ENCODE measurements at places on chromosomes 2 and 18.

- DNase-seq, result no peak
Measured at GRCh38 chr2:232138441-232138840, 176.9 kb downstream of the DIS3L2 start.

DNA sequence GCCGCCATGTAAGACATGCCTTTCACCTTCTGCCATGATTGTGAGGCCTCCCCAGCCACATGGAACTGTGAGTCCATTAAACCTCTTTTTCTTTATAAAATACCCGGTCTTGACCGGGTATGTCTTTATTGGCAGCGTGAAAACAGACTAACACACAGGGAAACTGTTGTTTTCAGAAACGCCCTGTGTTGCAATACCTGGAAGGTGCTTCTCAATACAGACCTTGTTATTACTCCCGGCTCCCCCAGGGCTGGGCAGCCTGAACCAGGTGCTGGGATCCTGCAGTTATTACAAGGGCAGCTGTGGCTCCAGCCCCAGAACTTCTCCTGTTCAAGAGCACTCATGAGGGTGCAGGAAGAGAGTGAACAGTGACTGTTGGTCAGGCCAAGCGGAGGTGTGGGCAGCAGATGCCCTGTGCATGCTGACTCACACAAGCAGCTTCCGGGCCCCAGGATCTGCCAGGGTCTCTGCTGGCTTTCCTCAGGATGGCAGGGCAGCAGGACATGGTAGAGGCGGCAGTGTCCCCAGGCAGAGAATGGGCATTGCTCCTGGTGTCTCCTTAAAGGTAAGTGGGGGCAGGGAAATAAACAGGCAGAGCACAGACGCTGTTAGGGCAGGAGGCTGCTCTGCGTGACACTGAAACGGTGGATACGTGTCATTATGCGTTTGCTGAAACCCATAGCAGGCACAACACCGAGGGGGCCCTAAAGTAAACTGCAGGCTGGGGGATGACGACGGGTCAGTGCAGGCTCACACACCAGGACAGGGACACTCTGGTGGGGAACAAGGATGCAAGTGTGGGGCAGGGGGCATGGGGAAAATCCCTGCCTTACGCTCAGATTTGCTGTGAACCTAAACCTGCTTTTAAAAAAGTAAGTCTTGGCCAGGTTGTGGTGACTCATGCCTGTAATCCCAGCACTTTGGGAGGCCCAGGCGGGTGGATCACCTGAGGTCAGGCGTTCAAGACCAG is 89.1 kb downstream of the NDUFA10 start:
- no peak for DNase-seq

GRCh38 chr2:234136461-234136860 is 86.0 kb downstream of the SPP2 start:
- no peak for DNase-seq

DNA sequence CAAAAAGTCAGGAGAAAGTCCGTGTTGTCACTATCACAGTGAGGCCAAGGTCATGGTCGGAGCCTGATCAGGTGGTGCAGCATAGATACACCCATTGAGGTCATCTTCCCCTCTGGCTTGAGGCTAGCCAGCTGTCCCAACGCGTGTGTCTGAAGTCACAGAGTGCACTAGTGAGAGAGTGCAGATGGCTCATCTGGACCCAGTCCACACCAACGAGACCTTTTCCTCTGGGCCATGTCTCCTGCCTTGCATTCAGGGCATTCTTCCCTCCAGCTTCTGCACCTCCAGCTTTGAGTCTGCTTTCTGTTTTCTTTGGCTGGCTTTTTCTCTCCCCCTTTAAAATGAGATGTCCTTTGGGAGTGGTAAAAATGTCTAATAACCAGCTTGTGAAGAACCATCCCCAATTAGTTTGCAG is 146.9 kb downstream of the TDRD15 start:
- DNase-seq, result no peak

- no peak for DNase-seq
Measured at GRCh38 chr18:5464251-5464650, 79.5 kb downstream of the EPB41L3 start.

- no peak for DNase-seq
Measured at GRCh38 chr2:20052861-20053281, 1.4 kb upstream of the LAPTM4A start.

- no peak for DNase-seq
Measured at GRCh38 chr2:157726946-157727345, 98.3 kb upstream of the ACVR1C start.

DNA sequence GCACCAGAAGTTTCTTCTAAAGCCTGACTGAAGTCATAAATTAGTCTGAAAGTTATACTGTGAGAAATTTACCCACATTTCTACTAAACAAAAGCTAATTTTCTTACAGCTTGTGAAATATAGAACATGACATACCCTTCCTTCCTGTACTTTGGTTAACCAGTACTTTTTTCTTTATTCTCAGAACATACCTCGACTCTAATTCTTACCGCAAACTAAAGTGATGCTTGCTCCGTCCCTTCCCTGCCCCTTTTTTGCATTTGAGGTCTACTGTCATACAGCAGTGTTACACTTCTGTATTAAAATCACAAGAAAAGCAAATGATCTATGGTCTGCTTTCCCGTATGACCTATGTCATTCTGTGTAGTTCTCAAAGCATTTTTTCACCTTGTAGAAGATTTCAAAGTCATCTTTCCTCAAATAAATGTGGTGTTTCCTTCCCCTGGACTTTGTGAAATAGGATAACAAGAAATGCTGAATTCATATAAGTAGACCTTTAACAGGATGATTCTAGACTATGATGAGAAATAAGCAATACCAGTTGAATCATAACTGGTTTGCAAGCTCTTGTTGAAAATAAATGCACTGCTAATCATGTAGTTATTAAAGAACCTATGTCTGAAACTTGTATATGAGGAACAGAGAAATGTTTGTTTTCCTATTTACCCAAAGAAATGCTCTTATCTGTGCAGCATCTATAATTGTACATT is 30.4 kb downstream of the CYTIP start:
- DNase-seq, result peak; percentile 94

DNA sequence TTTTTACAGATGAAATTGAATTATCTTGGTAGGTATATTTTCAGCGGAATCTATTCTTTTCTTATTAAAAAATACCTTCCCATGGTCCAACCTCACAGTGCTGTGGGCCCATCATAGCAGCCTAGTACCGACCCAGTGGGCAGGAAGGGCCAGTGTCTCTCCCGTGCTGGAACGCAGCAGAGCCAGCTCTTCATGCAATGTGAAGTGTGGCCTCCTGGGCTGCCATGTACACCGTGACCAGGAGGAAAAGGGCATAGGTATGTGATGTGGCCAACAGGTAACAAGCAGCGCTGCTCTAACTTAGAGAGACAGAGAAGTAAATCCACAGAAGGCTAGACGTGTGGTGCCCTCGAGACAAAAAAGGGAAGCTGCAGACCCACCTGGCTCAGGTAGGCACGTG is 221.1 kb upstream of the SALL3 start:
- DNase-seq, result no peak

- no peak for DNase-seq
Measured at GRCh38 chr2:10080536-10081304, 509 bp upstream of the CYS1 start.

DNA sequence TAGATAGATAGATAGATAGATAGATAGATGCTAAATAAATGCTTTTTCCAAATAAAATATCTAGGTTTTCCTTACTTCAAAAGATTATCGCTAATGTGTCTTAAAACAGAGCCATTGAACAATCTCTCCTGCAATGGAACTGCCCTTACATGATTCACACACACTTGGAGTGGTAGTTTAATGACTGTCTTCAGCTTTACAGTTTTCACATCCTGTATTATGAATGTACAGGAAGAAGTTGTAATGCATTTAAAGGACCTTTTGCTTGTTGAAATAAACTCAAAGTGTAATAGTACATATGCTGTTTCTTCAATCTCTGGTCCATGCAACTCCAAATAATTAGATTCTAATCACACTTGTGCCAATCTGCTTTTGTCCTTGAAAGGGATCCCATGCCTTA is 797.6 kb upstream of the CDH2 start:
- DNase-seq, result no peak

DNA sequence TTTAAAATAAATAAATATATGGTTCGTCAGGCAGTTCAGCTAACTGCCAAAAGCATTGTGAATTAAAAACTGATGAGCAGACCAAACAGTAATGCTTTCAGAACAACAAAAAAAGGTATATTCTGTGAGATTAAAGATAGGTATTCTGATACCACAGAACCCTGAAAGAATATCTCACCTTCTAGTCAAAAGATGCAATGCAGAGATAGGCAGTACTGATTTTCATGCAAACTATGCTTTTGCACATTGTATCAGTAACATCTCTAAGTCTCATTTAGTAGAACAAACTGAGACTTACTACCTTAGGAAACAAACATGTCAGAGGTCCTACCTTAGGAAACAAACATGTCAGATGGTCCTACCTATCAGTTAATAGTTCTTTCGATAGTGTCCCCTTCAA is 32.4 kb downstream of the CUL3 start:
- DNase-seq, result no peak

GRCh38 chr2:74585406-74586185 is 31.1 kb downstream of the DOK1 start:
- DNase-seq, result no peak

DNA sequence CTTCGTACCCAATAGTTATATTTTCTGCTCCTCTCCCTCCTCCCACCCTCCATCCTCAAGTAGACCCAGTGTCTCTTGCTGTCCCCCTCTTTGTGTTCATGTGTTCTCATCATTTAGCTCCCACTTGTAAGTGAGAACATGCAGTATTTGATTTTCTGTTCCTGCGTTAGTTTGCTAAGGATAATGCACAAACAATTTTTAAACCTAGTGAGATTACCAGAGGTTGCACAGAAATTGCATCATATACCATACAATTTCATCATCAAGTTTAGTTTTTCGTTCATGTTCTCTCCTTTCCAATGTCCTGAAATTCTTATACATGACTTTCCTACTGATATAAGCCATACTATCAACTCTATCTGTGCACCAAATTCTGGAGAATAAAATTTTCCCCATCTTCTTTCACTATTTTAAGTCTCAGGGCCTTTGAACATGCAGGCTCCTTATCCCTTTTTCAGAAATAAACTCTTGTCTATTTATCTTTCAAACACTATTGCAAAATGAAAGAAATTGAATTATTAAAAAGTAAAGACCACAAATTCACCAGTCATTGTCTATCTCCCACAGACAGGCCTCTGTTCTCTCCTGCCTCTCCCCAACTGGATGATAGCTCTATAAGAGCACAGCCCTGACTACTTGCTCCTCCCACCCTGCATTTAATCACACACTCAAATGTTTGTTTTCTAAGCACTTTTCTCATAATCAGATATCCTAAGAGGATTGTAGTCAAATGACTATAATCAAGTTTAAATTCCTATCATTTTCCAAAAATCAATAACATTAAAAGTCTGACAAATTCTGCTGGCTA is 27.2 kb upstream of the B4GALT6 start:
- DNase-seq, result no peak

GRCh38 chr2:226771067-226771466 is 28.6 kb downstream of the IRS1 start:
- no peak for DNase-seq

GRCh38 chr2:126839796-126840195 is 58.9 kb upstream of the TEX51 start:
- no peak for DNase-seq

- no peak for DNase-seq
Measured at GRCh38 chr2:40361478-40361877, 90.4 kb downstream of the SLC8A1 start.

GRCh38 chr2:13015532-13016320 is 299.0 kb downstream of the TRIB2 start:
- DNase-seq, result no peak

GRCh38 chr2:238224356-238225035 is 15.3 kb downstream of the HES6 start:
- DNase-seq, result no peak
